ENCODE measurements at places on chromosomes 3 and 15. TPM values are rescaled to one million over a fixed set of nuclear protein-coding genes. Genes with fewer than 3 reads are reported as not detected.

The HRG gene
- not detected for total RNA-seq

The FMN1 gene
- 1.1 TPM for total RNA-seq

The KCNMB3 gene
- total RNA-seq = 2.5 TPM

The LARP6 gene
- 21.6 TPM for total RNA-seq

The GCHFR gene
- total RNA-seq = 5.0 TPM

The ZNF620 gene
- 18.6 TPM for total RNA-seq

The NDUFB4 gene
- 119 TPM for total RNA-seq

The CCR1 gene
- total RNA-seq = not detected

The TOMM70 gene
- 34.7 TPM for total RNA-seq

The SECISBP2L gene
- 60.2 TPM for total RNA-seq

The GRAMD2A gene
- total RNA-seq = not detected

- H3K27me3 ChIP-seq = peaks cover 4% of the 10 kb centered on the region
- H3K4me3 ChIP-seq = no peak overlapping the region
- H3K36me3 ChIP-seq = peaks cover 17% of the 10 kb centered on the region
- H3K27ac ChIP-seq = no peak overlapping the region
Measured at GRCh38 chr15:81279621-81280485, 44.1 kb downstream of the STARD5 start.

DNA sequence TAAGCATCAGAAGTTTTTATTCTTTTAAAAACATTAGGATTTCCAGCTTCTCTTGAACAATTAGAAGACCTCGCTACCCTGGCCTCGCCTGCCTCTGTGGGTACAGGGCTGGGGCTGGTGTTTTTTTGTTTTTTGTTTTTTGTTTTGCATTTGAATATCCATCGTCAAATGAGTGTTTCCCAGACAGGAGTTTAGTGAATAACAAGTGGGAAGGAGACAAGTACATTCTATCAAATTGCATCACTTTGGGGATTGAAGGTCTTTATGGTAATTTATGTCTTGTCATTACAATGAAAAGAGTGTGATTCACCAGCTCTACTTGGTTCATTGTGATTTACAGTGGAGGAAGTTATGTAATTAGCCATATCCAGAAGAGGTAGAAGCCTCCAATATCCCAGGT is 161.1 kb upstream of the UBE2E1 start:
- H3K4me1 ChIP-seq = no peaks in the 10 kb centered on the region
- DNase-seq = no peak
- H3K27ac ChIP-seq = no peak overlapping the region
- H3K27me3 ChIP-seq = no peaks in the 10 kb centered on the region
- H3K4me3 ChIP-seq = no peak overlapping the region
- peaks cover 6% of the 10 kb centered on the region for H3K36me3 ChIP-seq

- H3K27ac ChIP-seq = peak overlapping the region; percentile 84
- H3K4me1 ChIP-seq = peaks cover 44% of the 10 kb centered on the region
- H3K4me3 ChIP-seq = no peak overlapping the region
- no peaks in the 10 kb centered on the region for H3K36me3 ChIP-seq
Measured at GRCh38 chr15:28955160-28955992, 69.6 kb downstream of the APBA2 start.

- no peaks in the 10 kb centered on the region for H3K27me3 ChIP-seq
- H3K4me1 ChIP-seq = no peaks in the 10 kb centered on the region
- no peak overlapping the region for H3K27ac ChIP-seq
- no peak for DNase-seq
- no peak overlapping the region for H3K4me3 ChIP-seq
- H3K36me3 ChIP-seq = peaks cover 6% of the 10 kb centered on the region
Measured at GRCh38 chr3:183438735-183439134, 10.3 kb upstream of the MCF2L2 start.

GRCh38 chr15:29883126-29883525 is 60.9 kb upstream of the TJP1 start:
- no peak overlapping the region for H3K27ac ChIP-seq
- no peak for DNase-seq
- H3K4me1 ChIP-seq = peaks cover 13% of the 10 kb centered on the region
- peaks cover 3% of the 10 kb centered on the region for H3K27me3 ChIP-seq
- no peak overlapping the region for H3K4me3 ChIP-seq
- H3K36me3 ChIP-seq = no peaks in the 10 kb centered on the region

- no peak overlapping the region for H3K27ac ChIP-seq
- no peaks in the 10 kb centered on the region for H3K4me1 ChIP-seq
- no peak for DNase-seq
- peaks cover 3% of the 10 kb centered on the region for H3K36me3 ChIP-seq
- H3K4me3 ChIP-seq = no peak overlapping the region
- no peaks in the 10 kb centered on the region for H3K27me3 ChIP-seq
Measured at GRCh38 chr15:50057905-50058639, 61.0 kb downstream of the ATP8B4 start.

- DNase-seq = no peak
- peaks cover 15% of the 10 kb centered on the region for H3K4me1 ChIP-seq
- peaks cover 36% of the 10 kb centered on the region for H3K36me3 ChIP-seq
- peaks cover 20% of the 10 kb centered on the region for H3K27me3 ChIP-seq
- no peak overlapping the region for H3K27ac ChIP-seq
Measured at GRCh38 chr15:78628227-78628626, 7.4 kb upstream of the CHRNA3 start.

GRCh38 chr3:83769791-83770663 is 1188.8 kb upstream of the CADM2 start:
- DNase-seq = no peak
- no peaks in the 10 kb centered on the region for H3K36me3 ChIP-seq
- H3K27me3 ChIP-seq = no peaks in the 10 kb centered on the region
- no peaks in the 10 kb centered on the region for H3K4me1 ChIP-seq

DNA sequence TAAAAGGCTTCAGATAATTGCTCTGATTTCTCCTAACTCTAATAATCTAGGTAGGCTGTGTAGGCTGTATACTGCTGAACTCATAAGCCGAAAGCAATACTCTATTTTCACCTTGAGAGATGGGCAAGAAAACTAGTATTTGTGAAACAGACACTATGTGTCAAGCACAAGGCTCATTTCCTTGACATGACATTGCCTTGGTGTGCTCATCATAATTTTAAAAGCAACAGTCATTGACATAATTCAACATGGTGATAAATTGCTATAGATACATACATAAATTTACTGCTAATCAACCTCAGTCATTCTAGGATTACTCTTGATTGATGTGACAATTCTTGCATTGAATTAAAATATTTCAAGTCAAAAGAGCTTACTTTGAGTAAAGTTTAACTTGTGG is 304.7 kb downstream of the CNTN3 start:
- H3K27me3 ChIP-seq = no peaks in the 10 kb centered on the region
- H3K4me3 ChIP-seq = no peak overlapping the region
- H3K36me3 ChIP-seq = no peaks in the 10 kb centered on the region
- peaks cover 5% of the 10 kb centered on the region for H3K4me1 ChIP-seq
- DNase-seq = no peak
- H3K27ac ChIP-seq = no peak overlapping the region

DNA sequence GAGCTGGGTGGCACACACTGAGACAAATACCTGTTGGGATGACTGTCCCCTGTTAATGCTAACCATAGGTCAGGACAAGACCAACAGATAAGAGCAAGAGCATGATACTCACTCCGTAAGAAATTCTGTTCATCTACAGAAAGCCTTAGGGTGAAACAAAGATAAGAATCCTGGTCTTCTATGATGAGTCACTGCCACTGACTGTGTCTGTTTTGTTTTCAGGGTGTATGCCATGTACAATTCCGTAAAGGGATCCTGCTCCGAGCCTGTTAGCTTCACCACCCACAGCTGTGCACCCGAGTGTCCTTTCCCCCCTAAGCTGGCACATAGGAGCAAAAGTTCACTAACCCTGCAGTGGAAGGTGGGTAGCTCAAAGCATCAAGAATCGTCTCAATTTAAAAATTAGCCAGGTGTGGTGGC is 141.1 kb downstream of the GHSR start:
- no peak overlapping the region for H3K27ac ChIP-seq
- no peak overlapping the region for H3K4me3 ChIP-seq
- DNase-seq = no peak

DNA sequence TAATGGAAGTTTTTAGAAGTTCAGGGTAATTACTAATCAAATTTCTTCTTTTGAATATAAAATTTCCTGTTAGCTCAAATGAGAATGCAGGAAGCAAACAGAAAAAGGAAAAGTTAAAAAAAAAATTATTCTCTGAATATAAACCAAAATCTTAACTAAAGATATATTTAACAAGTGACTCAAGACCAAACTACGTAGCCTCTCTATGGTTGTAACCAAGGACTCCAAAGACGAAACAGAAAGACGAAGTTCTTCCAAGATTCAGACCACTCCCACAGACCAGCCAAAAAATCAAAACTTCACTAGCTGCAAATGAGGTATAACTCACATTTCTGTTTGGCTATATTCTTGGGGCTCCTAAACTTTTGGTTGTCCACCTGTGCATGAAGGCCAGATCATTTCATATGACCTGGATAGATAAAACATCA is 846.5 kb upstream of the ALCAM start:
- H3K4me1 ChIP-seq = no peaks in the 10 kb centered on the region
- H3K36me3 ChIP-seq = no peaks in the 10 kb centered on the region
- H3K4me3 ChIP-seq = no peak overlapping the region
- H3K27ac ChIP-seq = no peak overlapping the region
- no peak for DNase-seq

GRCh38 chr3:31815631-31816440 is 165.2 kb downstream of the OSBPL10 start:
- H3K4me1 ChIP-seq = peaks cover 2% of the 10 kb centered on the region
- no peaks in the 10 kb centered on the region for H3K36me3 ChIP-seq
- DNase-seq = no peak

GRCh38 chr15:35827141-35827540 is 281.2 kb upstream of the DPH6 start:
- H3K27me3 ChIP-seq = no peaks in the 10 kb centered on the region
- H3K4me3 ChIP-seq = no peak overlapping the region
- H3K36me3 ChIP-seq = no peaks in the 10 kb centered on the region
- DNase-seq = no peak
- no peaks in the 10 kb centered on the region for H3K4me1 ChIP-seq

DNA sequence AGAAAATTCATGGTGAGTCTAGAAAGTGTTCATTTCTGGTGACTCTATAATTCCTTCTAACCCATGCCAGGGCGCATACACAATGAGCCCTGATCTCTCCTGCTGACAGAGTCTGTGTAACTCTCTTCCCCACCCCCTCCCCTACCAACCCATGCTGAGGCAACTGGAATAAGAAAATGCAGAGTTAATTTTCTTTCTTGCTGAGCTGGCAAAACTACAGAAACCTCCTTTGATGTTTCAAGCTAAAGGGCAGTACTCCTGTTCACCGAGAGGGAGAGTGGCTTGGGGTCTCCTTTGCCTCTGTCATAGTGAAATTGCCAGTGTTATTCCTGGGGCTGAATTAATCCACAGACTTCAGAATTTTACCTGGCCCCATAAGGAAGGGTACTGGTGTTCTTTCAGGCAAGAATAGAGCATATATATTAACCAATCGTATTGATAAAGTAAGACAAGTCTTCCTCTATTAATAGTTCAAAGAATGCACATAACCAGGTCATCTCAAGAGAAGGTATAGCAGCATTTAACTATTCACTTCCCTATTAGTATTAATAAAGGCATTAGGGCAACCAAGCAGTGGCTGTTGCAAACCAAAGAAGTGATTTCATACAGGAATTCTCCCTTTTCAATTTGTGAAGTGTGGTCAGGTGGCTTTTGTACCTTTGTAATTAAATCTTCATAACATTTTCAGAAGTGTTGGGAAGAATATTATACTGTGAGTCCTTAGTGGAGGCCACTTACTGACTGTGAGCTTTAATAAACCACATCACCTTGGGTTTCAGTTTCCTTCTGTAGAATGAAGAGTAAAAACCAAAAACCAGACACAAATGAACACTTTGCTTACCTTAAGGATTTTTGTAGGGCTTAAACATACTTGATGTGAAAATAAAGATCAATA is 4.1 kb downstream of the GAP43 start:
- peaks cover 12% of the 10 kb centered on the region for H3K4me1 ChIP-seq
- H3K4me3 ChIP-seq = no peak overlapping the region
- DNase-seq = no peak

DNA sequence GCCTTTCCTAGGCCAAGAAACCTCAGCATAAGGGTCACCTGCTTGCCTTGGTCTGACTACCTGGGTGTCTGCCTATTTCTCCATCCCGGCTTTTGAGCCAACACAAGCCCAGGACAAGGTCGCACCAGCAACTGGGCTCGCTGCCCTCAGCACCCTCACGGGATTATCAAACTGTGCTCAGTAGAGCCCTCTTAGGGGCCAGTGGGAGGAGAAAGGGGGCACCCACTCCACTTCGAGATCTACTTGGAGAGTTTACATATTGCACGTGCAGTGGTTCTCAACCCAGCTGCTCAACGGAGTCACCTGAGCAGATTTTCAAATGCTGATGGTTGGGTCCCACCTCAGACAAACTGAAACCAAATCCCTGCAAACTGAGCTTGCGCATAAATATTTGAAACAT is 31.1 kb downstream of the TSPAN3 start:
- peaks cover 10% of the 10 kb centered on the region for H3K27me3 ChIP-seq
- no peak overlapping the region for H3K4me3 ChIP-seq
- H3K4me1 ChIP-seq = no peaks in the 10 kb centered on the region
- DNase-seq = no peak

DNA sequence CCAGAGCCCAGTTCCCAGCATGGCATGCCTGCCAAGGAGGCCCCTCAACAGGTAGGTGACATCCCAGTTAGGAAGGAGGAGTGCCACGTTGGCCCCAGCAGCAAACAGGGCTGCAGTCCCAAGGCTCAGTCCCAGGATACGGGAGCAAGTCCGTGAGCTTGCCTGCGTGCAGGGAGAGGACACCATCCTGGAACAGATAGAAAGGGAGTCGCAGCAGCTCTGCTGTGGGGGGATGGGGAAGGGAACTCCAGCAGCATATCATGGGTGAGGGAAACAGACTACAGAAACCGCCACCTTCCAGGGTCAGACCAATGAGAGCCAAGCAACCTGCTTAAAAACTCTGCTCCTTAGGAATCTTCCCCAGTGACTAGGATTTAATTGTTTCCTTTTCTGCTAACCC is 9.4 kb upstream of the DYNLT2B start:
- H3K36me3 ChIP-seq = no peaks in the 10 kb centered on the region
- peaks cover under 1% of the 10 kb centered on the region for H3K27me3 ChIP-seq
- DNase-seq = no peak
- peaks cover 7% of the 10 kb centered on the region for H3K4me1 ChIP-seq
- H3K27ac ChIP-seq = no peak overlapping the region

- H3K36me3 ChIP-seq = no peaks in the 10 kb centered on the region
- H3K4me1 ChIP-seq = no peaks in the 10 kb centered on the region
- H3K27me3 ChIP-seq = no peaks in the 10 kb centered on the region
- no peak overlapping the region for H3K4me3 ChIP-seq
Measured at GRCh38 chr15:68259883-68260282, 17.7 kb upstream of the FEM1B start.

Measured in glutamatergic neuron (in vitro differentiated cells).